Head of caudate nucleus (tissue), 42 donors: ENCODE measurements at places on chromosomes 1 and 21.
A peak's percentile ranks its signal among the peaks of the same experiment; 100 is the strongest.

GRCh38 chr1:61797045-61797755 lies 54.9 kb downstream of the PATJ start:
- no peak for DNase-seq

DNA sequence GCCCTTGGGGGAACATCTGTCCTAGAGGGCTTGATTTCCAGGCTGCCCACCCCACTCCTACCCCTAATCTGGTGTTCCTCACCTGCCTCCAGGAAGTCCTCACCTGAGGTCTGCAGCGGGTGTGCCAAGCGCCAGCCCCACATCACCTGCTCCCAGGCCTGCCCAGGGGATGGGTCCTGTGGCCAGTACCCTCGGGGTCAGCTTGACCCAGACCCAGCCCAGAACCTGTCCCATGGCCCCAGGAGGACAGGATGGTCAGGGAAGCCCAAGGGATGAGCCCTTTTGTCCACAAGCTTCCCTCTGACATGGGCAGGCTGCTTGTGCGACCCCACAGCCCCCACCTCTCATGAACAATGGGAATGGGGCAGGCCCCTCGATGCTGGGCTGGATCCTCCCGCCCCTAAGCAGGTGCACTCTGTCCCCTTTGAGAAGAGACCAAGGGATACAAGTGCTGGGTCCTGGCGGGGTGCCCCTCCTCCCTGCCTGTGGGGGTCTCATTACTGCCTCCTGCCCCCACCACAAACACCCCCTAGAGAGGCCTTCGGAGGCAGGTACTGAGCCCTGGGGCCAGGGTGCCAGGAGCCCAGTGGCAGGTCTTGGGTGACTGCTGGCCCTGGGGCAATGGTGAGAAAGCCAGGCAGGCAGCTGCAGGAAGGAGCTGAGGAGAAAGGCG lies 3.2 kb downstream of the MIB2 start:
- DNase-seq = no peak

- peak; percentile 51 for DNase-seq
Observed at GRCh38 chr21:31180256-31181081, 142.2 kb upstream of the KRTAP19-8 start.

DNA sequence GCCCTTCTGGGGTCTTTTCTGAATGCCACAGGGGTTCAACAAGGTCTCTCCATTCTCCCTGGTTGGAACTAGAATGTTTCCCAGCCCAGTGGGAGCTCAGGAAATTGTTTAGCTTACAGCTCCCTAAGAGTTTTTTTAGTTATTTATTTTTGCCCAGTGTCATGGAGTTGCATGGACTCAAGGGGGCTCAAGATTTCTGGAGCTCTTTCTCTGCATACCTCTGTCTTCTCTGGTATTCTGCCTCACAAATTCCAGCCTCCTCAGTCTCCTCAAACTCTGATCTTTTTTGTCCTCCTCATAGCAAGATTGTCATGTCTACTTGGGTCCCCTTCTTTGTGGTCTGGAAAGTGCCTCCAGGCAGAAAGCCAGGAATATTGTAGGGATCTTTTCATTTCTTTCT lies 15.9 kb upstream of the PPP2R5A start:
- DNase-seq = no peak

- DNase-seq = no peak
Observed at GRCh38 chr1:16324456-16324890, 27.8 kb downstream of the FBXO42 start.
